Ovary (tissue), 10 donors: ENCODE measurements at places on chromosomes 1 and 21. TPM values are rescaled to one million over a fixed set of nuclear protein-coding genes. Genes with fewer than 3 reads are reported as not detected.

DNA sequence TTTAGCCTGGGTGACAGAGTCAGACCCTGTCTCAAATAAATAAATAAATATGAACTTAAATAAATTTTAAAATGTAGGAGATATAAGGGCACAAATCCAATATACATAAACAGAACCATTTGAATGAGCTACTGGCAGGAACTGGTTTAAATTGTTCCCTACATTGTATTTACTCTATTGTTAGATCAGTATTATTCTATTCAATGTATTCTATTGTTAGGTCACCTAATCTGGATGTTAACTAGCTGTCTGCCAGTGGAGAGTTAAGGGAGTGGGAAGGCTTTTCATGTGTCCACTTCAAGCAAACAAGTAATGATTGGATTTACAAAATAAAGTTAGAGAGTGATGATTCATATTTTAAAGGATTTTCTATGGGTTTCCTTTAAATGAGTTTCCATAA, 4.9 kb upstream of the FBXO28 start:
- H3K36me3 ChIP-seq = no peaks in the 10 kb centered on the region
- H3K4me1 ChIP-seq = peaks cover 1% of the 10 kb centered on the region
- H3K27ac ChIP-seq = no peak overlapping the region
- no peak for DNase-seq

- no peak overlapping the region for H3K4me3 ChIP-seq
- H3K27me3 ChIP-seq = no peaks in the 10 kb centered on the region
- H3K4me1 ChIP-seq = peaks cover 1% of the 10 kb centered on the region
- DNase-seq = no peak
- H3K36me3 ChIP-seq = no peaks in the 10 kb centered on the region
Measured at GRCh38 chr1:235421751-235422150, 54.5 kb downstream of the TBCE start.

DNA sequence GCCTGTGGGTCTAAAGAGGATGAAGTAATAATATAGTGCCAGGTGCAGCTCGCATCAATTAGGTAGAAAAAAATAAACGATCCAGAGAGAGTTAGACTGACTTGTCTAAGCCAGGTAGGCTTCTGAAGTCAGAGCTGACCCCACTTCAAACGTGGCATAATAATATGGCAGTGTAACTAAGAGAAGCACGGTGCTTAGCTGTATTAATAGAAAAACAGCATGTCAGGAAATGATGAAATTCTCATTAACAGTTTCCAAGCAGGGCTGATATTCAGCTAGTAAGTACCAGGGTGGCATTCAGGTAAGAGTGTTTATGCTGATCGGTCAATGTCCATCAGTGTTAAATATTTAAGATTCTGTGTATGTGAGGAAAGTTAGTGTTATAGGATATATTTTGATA, 145.8 kb upstream of the SAMSN1 start:
- H3K4me3 ChIP-seq = no peak overlapping the region
- no peaks in the 10 kb centered on the region for H3K4me1 ChIP-seq
- no peaks in the 10 kb centered on the region for H3K27me3 ChIP-seq

The PTPN14 gene
- 41.1 TPM for total RNA-seq
